GM23248 (cell line): ENCODE measurements at places on chromosomes 3 and 15. TPM values are rescaled to one million over a fixed set of nuclear protein-coding genes. Genes with fewer than 3 reads are reported as not detected.

DNA sequence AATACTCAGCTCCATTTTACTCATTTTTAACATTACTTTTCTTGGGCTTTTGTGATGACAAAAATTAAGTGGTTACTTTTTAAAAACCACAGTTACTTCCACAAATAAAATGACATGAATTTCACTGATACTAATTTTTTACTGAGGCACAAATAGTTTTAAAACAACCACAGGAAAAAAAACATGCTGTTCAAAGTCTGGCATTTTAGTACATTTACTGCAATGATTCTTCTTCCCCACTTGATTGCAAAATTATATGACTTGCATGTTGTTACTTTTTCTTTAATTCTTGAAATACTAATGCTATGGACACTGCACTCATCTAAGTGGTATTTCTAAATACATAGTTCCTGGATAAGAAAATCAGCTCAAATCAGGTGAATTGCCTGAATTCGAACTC, 24.8 kb upstream of the SLMAP start:
- DNase-seq, result peak; percentile 35

- DNase-seq, result no peak
Measured at GRCh38 chr3:59514865-59515482, 465.1 kb upstream of the CFAP20DC start.

- peak; percentile 87 for DNase-seq
Measured at GRCh38 chr15:90665288-90666134, 51.6 kb upstream of the BLM start.

- peak; percentile 87 for DNase-seq
Measured at GRCh38 chr15:49242820-49243219, 72.8 kb downstream of the GALK2 start.

DNA sequence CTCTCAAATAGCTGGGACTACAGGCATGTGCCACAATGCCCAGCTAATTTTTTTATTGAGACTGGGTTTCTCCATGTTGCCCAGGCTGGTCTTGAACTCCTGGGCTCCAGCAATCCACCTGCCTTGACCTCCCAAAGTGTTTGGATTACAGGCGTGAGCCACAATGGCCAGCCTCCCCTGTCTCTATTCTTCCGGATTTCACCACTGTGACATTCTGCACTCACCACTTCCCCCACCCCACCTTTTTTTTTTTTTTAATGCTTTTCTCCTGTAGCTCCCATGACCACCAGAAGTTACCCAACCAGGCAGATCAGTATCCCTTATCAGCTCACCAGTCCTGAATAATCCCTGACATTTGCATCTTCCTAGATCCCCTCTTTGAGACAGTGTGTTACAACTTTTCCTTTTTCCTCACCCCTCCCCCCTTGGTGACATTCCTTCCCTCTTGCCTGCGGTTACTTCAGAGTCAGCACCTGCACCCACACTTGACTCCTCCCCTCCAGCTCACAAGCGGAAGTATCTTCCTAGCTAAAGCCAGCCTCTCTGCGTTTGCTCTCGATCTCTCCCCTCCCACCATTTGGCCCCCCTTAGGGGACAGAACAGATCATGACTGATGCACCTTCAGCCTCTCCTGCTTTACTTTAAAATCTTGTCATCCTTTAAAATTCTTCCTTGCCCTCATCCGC, 13.5 kb upstream of the ZNF592 start:
- DNase-seq, result no peak

The PPARG gene
- polyA plus RNA-seq, result 0.49 and 0.79 TPM in 2 replicates

- DNase-seq, result no peak
Measured at GRCh38 chr15:46858150-46858549, 859.2 kb upstream of the SEMA6D start.

DNA sequence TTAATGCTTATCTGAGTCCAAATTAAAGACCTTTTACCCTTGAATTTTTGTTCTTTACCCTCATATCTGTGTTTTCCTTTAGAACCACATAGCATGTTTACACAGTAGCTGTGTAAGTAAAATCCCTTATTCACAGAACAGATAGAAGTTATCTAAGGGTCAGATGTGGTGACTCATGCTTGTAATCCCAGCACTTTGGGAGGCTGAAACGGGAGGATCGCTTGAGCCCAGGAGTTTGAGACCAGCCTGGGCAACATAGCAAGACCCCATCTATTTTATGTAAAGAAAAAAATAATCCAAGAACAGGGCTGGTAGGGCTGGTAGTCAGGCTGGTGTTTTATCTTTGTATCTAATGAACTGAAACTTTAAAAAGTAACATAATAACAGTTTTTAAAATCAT, 23.2 kb downstream of the NXPE3 start:
- no peak for DNase-seq

The LINGO1 gene
- polyA plus RNA-seq, result not detected in 2 replicates

The THOC7 gene
- polyA plus RNA-seq, result 93.8 and 103 TPM in 2 replicates

The PTPRG gene
- polyA plus RNA-seq, result 9.6 and 11.5 TPM in 2 replicates

DNA sequence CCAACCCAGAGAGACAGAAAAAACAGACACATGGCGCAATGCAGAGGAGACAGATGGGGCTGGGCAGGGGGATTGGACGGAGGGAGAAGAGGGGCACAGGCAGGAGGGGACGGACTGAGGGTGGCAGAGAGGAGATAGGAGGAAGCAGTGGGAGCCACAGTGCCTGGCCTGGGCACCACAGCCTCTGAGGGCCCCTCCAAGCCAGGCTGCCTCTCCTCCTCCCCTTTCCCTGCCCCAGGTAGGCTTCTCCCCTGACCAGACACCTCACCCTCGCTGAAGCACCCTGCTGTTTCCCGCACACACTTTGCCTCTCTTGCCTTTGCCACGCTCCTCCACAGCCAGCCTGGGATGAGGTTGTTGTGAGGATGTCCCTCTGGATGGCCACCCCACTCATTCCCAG, 84.0 kb upstream of the PRR20G start:
- DNase-seq, result no peak

DNA sequence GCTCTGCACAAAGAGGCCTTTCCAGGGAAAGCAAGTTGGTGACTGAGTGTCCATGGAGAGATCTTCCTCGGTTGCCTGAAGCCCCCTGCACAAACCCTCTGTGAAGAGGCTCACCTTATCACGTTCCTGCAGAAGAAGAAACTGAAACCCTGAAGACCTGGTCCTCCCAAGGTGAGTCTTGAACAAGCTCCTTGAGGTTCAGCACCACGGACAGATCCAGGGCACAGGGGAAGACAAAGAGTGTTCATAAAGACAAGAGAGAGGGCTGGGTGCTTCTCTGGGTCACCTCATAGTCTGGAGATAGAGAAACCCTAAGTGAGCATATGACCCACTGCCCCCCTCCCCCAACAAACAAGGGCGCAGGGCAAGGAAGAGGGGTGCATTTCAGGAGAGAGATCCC, 21.7 kb upstream of the TBC1D21 start:
- DNase-seq, result peak; percentile 64

- no peak for DNase-seq
Measured at GRCh38 chr3:108947855-108948254, 5.8 kb downstream of the GUCA1C start.

The FBLN2 gene
- polyA plus RNA-seq, result 447 and 468 TPM in 2 replicates
